Activated T-cell treated with anti-CD3 and anti-CD28 coated beads for 48 hours (primary cell): ENCODE measurements at places on chromosomes 1 and 21.

DNA sequence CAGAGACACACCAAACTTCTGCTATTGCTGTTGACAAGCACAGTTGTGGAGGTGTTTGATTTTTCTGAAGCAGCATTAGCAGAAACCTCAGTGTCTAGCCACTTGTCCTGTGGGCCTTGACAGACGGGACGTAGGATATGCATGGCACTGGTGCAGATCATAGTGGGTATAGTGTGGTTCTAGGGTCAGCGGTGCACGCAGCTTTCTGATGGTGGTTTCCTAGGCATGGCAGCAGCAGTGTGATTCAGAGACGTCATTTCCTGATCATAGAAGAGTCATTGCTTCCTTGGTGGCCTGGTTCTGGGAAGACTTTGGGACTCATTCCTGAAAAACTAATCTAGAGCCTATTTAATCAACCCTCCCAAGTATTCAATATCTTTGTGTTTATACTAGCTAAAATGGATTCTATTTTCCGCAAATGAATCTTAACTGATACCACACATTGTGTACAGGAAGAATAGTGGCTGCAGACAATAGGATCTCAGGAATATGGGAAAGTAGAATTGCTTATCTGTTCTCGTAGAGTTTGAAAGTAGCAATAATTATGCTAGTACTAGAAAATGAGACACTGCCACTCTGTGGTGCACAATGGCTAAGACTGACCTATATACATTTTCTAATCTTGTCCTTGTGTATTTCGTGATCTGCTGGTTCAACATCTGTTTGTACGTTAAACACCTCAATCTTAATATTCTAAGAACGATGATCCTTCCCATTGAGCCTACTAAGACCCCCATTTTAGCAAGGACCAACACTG, 2.8 kb upstream of the USP1 start:
- no peak for DNase-seq

- no peak for DNase-seq
These were observed 49.9 kb downstream of the PDE9A start for GRCh38 chr21:42703136-42703908.

DNA sequence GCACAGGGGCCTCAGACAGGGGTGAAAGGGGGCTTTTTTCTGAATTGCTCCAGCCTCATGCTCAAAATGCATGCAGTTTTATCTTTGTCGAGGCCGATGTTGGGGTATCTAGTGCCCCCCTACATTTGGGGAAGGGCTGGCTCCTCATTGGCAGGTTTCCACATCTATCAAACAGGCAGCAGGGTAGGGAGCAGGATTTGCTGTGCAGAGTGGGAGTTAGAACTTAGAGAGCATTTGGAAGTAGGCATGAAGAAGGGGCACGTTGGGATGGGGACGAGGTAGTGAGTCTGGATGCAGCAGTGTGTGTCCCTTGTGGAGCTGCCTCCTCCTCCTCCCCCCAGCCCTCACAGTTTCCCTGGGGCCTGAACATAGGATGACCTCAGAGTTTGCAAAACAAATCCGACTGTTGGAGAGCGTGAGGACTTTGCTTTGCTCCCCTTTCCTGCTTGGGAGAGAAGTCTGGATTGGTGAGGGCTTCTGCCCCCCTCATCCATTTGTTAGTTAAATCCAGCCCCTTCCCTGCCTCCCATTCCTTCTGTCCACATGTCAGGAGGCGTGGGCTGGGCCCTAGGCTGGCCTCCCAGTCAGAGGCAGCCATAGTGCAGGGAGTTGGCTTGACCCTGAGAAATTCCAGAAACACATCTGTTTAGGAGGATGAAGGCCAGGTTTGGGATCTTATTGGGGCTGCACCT, 36.9 kb upstream of the GPR37L1 start:
- DNase-seq = no peak

GRCh38 chr1:109201123-109201703, 12.5 kb upstream of the SARS1 start:
- DNase-seq = peak; percentile 70

- no peak for DNase-seq
These were observed 648.3 kb upstream of the BRINP3 start for GRCh38 chr1:191125950-191126349.

- no peak for DNase-seq
These were observed 59.0 kb upstream of the IGSF5 start for GRCh38 chr21:39685991-39686390.

DNA sequence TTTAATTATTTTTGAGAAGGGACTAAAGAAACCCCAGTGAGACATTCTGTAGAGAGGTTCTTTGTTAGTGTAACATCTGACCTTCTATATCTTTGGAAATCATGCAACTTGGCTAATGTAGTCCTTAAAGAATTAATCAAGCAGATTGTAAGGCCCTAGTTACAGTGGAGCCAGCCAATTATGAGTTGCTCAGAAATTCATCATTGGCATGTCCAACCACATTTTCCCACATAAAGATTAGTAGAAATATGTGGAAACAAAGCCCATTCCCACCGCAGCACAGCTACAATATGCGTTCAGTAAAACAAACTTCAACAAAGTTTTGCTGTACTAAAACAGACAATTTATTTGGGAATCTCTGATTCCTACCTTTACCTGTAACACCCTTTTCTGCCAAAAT, 27.8 kb downstream of the WNT2B start:
- DNase-seq = no peak

GRCh38 chr1:91555821-91556531, 55.3 kb downstream of the CDC7 start:
- DNase-seq = peak; percentile 58

GRCh38 chr21:14581902-14582457, 35.9 kb upstream of the SAMSN1 start:
- no peak for DNase-seq

DNA sequence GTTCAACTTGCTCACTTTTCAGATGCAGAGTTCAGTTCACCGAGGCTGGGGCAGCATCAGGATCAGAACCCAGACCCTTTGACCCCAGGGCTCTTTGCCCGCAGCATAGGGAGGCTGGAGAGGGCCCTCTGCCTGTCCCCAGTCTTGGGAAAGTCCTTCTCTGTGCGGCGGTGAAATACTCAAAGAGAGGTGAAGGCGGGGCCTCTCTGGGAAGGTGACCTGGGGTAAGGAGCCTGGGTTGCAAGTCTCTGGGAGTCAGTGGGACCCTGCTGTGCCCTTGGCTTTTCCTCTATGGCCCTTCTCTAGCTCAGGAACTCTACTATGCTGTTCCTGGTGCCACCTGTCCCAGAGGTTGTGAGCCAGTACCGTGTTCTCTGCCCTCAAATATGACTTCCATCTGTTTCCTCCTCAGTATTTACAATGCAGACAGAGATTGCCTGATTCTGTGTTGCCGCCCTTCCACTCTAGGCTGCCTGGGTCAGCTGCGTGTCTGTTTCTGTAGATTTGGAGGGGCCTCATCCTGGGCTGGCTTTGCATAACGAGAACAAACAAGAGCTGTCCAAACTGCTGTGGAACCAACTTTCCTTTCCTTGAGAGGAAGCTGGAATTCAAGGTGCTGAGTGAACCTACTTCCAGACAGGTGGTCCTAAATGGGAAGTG, 18.7 kb upstream of the ZBTB21 start:
- DNase-seq = no peak

GRCh38 chr21:44329086-44329889, 9.9 kb downstream of the CFAP410 start:
- no peak for DNase-seq

GRCh38 chr1:192489047-192489446, 86.5 kb upstream of the RGS1 start:
- no peak for DNase-seq

DNA sequence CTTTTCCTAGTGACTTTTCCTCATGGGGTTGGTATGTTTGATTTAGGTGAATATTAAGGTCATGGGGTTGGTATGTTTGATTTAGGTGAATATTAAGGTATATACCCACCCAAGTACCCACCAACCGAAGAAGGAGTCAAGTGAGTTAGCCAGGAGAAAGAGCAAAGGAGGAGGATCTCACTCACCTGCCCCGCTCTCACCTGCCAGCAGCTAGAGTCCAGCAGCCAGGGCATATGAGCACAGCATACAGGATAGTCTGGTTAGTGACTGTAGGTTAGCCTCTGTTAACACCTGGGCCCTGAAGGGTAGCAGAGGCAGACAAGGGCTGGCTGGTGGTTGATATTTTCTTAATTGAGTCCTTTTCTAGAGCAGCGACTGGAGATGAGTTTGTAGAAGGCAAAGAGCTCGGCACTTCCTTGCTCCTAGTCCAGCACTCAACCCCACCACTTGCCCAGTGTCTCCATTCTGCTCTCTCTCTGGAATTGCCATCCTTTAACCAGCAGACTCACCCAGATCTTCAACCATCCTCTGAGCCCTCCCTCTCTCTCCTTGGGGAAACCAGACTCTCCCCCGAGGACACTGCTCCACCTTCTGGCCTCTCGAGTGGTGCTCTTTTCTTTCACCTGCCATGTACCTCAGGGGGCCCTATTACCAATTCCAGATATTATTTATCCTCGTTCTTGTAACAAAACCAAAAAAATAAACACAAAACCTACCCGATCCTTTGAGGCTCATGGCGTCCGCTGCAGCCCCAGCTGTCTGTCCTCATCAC, 16.3 kb upstream of the DESI2 start:
- DNase-seq = no peak

DNA sequence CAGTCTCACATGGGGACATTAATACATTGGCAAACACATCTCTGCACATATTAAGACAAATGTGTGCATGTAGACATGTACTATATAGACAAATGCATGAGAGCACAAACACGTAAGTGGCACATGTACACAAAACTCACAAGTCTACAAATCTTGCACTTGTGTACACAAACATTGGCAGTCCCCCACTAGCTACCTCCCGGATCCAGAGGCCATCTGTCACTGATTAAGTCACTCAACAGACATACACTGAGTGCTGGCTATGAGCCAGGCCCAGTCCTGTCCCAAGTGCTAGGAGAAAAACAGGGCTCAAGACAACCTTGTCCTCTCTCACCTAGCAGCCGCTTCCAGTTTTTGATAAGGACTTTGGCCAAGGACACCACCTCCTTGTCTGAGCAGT, 7.0 kb downstream of the TCEA3 start:
- DNase-seq = no peak
